Stimulated activated CD4-positive, alpha-beta T cell treated with anti-CD3 and anti-CD28 coated beads, TNF-alpha, amount 100 ng/mL, for 24 hours (primary cell): ENCODE measurements at places on chromosomes 3 and 15.

- DNase-seq = no peak
Observed at GRCh38 chr3:10772271-10773161, 43.5 kb upstream of the SLC6A11 start.

GRCh38 chr3:12287727-12288181, 1.1 kb upstream of the PPARG start:
- DNase-seq = no peak

DNA sequence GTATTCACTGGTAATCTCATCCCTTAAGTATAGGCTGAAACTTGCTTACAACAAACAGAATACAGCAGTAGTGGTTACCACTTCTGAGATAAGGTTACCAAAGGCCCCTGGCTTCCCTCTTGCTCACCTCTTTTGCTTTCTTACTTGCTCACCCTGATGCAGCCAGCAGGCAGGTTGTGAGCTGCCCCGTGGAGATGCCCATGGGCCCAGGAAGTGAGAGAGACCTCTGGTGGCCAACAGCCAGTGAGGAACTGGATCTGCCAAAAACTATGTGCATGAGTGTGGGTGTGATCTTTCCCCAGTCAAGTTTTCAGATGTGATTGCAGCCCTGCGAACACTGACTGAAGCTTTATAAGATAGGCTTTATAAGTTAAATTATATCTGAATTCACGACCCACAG, 48.7 kb downstream of the NMNAT3 start:
- no peak for DNase-seq

DNA sequence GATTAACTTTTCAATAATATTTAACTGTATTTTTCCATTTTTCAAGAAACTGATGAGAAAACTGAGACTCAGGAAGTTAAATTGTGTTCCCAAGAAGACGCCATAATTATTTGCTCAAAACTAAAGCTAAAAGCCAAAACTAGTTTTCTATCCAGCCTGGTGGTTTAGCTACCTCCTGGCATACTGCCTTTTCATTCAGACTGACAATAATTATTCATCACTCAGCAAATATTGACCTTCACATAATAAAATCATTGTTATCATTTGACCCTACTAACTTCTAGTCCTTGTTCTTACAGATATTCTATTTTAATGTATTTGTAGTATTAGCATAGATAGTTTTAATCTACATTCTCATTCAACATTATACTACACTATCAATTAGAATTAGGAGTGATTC, 210.6 kb upstream of the GADL1 start:
- no peak for DNase-seq

DNA sequence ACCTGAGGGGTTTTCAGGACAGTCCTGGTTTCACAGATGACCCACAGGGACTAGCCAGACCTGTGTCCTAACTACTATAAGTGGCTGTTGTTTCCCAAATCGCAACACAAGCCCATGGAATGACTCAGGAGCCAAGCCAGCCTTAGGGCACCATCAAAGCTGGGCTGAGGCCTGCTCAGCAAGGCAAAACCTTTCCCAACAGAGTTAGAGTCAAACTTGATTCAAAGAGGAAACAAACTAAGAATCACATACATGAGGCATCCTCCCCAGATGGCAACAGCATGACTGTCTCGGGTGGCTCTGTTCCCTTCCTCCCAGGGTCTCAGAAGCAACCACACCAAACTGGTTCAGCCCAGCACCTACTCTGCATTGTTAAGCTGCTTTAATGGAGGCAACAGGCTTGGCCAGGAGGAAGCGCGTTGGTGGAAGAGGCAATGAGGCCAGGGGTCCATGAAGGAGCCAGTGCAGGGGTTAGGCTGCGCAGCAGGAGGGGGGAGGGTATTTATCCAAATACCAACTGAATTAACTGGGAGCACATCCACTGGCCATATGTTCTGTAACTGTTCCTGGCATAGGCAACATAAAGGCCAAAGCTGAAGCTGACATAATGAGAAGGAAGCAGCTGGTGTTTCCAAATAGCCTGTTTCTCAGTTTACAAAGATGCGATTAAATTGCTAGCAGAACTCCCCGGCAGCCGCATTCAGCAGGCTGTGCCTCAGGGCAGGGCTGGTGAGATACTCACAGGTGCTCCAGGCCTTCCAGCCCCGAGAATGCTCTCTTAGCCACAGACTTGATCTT, 102.4 kb downstream of the LRIG1 start:
- no peak for DNase-seq

GRCh38 chr15:90924375-90924774, 8.0 kb downstream of the HDDC3 start:
- DNase-seq = no peak

- peak; percentile 32 for DNase-seq
Observed at GRCh38 chr15:63599401-63600000, 2.3 kb downstream of the FBXL22 start.

GRCh38 chr3:28841441-28841840, 439.4 kb upstream of the RBMS3 start:
- no peak for DNase-seq

DNA sequence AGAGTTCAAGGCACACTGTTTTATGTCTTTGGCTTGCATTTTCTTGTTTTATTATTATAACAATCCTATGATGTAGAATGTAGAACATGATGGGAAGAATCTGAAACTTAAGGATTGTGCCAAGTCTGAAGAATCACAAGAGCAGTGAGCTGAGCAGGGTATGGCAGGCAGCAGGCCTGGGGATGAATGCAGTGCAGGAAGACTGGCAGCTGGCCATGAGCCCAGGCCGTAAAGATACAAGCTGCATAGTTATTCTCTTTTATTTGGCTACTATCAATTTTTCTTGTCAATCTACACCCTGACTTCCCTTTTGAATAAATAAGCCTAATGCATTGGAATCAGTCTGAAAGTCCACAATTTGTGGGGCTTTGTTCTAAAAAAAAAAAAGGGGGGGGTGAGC, 89.6 kb upstream of the ARPP21 start:
- DNase-seq = no peak

GRCh38 chr3:23072693-23073092, 130.4 kb upstream of the UBE2E2 start:
- DNase-seq = no peak

- DNase-seq = no peak
Observed at GRCh38 chr3:192215-192929, 4.2 kb upstream of the CHL1 start.

DNA sequence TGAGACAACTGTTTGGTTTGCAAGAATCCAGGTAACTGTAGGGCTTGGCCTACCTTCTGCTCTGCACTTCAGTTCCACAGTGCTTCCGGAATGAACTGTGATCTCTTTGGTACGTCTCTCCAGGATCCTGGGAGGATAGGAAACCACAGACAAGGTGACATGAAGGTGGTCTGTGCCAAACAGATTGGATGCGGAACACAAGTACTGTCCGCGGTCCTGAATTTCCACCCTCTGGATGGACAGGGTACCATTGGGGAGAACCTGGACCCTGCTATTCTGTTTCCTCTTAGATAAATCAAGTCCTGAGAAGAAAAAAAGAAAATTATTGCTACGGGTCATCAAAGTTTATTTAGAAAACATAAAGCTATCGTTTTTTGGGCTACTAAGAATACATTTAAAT, 17.3 kb downstream of the IGSF10 start:
- DNase-seq = no peak

DNA sequence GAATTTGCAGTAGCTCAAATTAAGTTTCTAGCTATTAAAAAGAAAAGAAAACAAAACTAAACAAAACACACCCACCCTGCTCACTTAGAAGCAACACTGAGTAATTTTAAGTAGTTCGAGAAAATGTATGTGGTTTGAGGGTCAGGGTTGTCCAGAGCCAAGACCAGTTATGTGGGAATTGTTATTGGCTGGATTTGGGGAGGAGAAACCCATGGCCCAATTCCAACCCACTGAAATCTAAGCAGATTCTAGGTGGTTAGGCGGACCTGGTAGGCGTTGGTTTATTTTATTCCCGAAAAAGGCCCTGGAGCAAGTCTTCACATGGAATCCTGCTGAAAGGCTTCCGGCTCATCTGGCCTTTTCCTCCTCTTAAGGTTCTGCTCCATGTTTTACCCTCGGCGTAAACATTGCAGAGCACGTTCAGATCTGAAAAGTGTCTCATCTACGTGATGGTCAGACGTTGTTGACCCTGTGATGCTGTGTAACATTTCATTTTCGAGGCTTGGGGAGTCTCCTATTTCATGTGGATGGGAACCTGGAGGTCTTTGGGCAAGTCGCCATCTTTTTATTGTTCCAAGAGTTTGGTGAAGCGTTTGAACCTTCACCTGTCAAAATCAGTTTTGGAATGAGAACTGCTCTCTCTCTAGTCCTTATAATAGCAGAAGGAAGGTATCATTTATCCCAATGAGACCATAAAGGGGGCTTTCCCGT, 64.0 kb downstream of the FLNB start:
- DNase-seq = no peak

GRCh38 chr3:170350515-170351413, 6.8 kb upstream of the SKIL start:
- no peak for DNase-seq

DNA sequence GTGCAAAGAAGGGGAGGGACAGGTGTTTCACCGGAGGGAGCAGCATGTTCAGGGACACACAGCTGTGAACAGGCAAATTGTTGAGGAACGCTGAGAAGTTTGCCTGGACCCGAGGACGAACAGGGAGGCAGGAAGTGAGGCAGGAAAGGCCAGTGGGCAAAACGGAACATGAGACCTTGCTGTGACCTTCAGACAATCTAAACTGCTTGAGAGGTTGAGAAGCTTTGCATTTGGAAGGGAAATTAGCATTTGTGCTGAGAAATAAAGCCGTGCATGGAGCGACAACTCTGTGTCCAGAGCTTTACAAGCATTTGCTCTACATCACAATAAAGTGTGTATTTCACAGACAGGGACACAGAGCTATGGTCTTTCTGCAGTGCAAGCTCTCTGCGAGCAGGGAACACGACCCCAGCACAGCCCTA, 47.9 kb downstream of the CDC25A start:
- no peak for DNase-seq

DNA sequence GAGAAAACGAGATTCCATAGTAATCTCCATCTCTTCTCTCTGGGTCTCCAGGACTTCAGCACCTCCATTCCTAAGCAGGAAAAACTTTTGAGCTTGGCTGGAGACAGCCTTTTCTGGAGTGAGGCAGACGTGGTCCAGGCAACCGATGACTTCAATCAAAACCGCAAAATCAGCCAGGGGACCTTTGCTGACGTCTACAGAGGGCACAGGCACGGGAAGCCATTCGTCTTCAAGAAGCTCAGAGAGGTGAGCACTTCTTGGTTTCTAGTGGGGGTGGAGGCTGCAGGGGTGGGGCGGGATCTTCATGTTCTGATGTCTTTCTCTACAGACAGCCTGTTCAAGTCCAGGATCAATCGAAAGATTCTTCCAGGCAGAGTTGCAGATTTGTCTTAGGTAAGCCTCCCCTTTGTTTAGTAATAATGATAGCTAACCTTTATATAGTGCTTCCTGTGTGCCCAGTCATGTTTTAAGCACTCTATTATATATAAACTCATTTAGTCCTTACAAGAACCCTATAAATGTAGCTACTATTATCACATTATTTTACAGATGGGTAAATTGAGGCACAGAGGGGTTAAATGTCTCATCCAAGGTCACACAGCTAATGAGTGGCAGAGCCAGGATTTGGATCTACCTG, 35.0 kb upstream of the TATDN2 start:
- DNase-seq = no peak

DNA sequence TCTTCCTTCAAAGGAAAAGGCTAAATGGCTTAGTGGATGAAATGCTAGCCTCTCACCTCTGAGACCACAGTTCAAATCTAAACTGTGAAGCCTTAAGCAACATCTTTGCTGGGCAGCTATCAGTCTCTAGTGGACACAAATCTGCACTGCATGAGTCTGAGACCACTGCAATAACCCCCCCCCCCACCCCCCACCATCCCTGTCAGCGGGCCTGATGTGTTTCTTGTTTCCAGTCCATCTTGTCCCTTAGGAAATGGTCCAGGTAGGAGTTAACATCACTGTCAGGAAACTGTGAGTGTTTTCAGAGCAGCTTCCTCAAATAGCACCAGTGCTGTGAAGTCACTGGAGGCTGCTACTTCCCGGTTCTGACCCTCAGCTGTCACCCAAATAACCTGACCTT, 140.6 kb upstream of the TMCO5A start:
- no peak for DNase-seq

- DNase-seq = no peak
Observed at GRCh38 chr15:42060797-42061196, 33.6 kb downstream of the PLA2G4D start.

DNA sequence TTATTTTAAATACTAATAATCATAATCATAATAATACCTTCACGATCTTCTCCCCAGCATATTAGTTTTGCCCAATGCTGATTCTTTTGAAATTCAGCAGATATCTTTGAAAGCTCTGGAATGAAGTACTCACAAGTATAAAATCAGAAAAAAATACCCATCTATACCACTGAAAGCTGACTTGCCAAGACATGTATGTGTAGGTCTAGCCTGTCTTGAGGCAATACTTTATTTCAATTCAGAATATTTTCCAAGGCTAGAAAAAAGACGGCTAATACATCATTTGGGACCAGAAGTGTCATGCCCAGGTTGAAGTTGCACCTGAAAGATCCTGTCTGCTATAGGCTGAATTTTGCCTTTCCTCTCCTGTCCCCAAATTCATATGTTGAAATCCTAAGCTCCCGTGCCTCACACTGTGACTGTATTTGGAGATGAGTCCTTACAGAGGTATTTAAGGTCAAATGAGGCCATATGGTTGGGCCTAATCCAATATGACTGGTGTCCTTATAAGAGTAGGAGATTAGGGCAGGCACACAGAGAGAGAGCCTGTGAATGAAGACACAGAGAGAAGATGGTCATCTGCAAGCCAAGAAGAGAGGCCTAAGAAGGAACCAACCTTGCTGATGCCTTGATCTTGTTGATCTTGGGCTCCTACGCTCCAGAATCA, 255.9 kb upstream of the CMC1 start:
- no peak for DNase-seq

- no peak for DNase-seq
Observed at GRCh38 chr3:36765104-36765503, 751 bp upstream of the DCLK3 start.

DNA sequence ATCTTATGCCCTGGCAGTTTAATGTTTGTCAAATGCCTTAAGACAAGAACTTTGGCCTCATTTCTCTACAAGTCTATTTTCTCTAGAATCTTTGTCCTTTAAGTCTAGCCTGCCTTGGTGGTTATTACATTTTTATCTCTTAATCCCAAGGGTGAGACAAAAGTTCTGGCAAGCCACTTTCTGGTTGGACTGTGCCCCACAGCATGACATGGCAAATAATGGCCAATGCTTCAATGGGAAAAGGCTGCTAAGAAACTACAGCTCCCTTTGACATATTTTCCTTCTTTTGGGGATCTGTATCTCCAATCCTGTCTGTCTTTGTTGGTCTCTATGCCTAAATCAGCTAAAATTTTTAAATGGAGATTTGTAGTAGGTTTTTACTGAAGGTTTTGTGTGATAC, 181.6 kb upstream of the MBNL1 start:
- DNase-seq = no peak
